ENCODE measurements at places on chromosomes 4 and X. TPM values are rescaled to one million over a fixed set of nuclear protein-coding genes. Genes with fewer than 3 reads are reported as not detected.

DNA sequence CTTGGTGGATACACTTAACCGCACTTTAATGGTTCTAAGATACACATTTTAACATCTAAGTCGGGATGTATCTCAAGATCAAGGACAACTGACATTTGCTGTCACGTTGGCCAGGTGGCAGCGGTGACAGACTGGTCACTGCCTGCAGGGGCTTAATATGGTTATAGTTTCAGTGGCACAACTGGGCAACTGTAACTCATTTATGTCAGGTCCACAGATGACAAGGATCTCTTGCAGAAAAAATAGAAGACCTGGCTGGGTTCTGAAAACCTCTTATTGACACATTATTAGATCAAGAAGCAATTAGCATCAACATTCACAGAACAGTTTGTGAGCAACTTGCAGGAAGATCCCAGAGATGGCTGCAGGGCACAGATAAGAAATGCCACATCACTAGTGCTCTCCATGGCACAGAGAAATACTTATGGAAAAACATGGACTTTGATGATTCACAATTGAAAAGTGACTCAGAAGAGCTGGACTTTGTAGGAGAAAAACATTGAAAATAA lies 99.6 kb upstream of the SORBS2 start:
- H3K27me3 ChIP-seq = no peaks in the 10 kb centered on the region
- H3K27ac ChIP-seq = no peak overlapping the region
- H3K4me3 ChIP-seq = no peak overlapping the region
- no peak for DNase-seq
- H3K4me1 ChIP-seq = no peaks in the 10 kb centered on the region

DNA sequence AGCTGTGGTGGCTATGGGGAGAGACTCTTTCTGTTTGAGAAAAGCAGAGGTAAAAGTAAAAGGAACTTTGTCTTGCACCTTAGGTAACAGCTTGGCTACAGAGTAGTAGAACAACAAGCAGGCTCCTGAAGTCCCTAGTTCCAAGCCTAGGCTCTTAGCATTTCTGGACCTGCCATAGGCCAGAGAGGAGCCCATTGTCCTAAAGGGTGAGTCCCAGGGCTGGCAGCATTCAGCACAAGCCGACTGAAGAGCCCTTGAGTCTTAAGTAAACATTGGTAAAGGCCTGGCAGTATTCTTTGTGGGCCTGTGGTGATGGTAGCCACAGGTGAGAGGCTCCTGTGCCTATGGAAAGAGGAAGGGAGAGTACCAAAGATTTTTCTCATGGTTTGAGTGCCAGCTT lies 38.2 kb downstream of the CSN3 start:
- no peak for DNase-seq
- no peak overlapping the region for H3K27ac ChIP-seq
- no peaks in the 10 kb centered on the region for H3K27me3 ChIP-seq
- no peak overlapping the region for H3K4me3 ChIP-seq

DNA sequence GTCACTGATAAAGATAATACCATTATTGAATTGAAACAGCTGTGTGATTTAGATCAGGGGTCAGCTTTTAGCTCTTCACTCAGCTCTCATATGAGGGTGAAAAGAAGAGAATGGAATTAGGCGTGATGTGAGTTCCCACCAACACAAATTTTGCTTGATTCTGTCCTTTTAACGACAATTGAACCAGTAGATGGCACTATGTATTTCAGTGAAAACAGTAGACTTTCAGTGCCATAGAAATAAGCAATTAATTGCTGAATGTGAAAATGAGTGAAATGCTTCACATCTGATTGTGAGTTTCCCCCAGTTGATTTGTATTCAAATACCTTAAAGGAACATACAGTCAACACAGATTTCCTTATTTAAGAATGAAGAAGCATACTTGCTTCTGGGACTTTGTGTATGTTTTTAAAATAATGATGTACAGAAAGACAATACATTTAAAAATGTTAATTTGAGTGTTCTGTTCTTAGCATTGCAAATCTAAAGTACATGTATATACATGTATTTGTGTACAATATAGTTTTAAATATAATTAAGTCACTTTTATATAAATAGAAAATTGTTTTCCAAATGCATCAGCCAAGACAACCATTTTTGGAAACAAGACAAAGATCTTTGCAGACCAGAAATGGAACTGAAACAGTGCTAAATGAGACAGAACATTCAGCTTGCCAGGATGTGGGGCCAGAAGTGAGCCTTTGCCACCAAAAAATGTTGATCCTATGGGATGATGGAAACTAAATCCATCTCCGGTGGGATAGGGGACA lies 178.8 kb downstream of the SNCA start:
- no peaks in the 10 kb centered on the region for H3K36me3 ChIP-seq
- no peaks in the 10 kb centered on the region for H3K4me1 ChIP-seq
- no peaks in the 10 kb centered on the region for H3K27me3 ChIP-seq
- no peak overlapping the region for H3K27ac ChIP-seq

DNA sequence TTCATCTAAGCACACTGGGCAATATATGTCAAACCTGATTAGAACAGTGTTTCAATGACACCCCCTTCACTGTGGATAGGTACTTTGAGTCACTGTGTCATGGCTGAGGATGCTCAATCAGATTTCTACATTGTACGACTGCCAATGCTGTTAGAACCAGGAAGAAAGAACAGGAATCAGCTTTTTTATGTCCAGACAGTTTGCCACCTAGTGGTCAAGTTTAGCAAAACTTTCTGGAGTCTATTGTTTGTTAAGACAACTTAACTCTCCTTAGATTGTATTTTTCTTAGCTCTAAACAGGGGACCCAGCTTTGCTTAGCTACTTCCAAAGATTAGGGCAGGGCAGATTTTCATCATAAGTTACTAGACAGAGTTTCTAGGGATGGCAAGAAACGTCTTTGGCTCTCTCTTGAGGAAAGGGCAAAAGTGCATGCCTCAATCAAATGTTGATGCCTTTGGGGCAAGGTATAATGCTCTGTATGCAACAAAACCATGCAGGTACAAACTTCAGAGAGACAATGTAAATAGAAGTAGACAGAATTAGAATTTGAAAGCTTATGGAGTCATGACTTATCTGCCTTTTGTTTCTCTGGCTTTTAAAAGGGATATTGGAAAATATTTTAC lies 40.5 kb upstream of the BMP3 start:
- peak; percentile 45 for DNase-seq
- no peak overlapping the region for H3K27ac ChIP-seq
- H3K27me3 ChIP-seq = no peaks in the 10 kb centered on the region
- H3K4me3 ChIP-seq = no peak overlapping the region
- H3K4me1 ChIP-seq = no peaks in the 10 kb centered on the region

- H3K27ac ChIP-seq = no peak overlapping the region
- no peak overlapping the region for H3K4me3 ChIP-seq
- no peaks in the 10 kb centered on the region for H3K36me3 ChIP-seq
- DNase-seq = no peak
- no peaks in the 10 kb centered on the region for H3K4me1 ChIP-seq
Measured at GRCh38 chr4:85368240-85368639, 106.7 kb upstream of the ARHGAP24 start.

DNA sequence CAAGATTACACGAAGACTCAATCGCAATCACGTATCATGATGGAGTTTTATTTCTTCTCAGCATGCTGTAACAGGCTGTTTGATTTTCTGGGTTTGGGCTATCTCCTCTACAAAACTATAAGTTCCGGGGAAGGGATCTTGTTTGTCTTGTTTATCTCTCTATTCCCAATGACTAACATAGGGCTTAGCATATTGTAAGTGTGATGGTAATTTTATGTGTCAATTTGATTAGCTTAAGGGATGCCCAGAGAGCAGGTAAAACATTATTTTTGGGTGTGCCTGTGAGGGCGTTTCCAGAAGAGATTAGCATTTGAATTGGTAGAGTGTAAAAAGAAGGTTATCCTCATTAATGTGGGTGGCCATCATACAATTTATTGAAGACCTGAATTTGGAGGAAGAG lies 32.8 kb upstream of the C1GALT1C1 start:
- no peaks in the 10 kb centered on the region for H3K36me3 ChIP-seq
- no peak overlapping the region for H3K4me3 ChIP-seq
- H3K27ac ChIP-seq = no peak overlapping the region

GRCh38 chr4:118034053-118034785 lies at the start of gene NDST3:
Gene NDST3 (plus strand): TSS chr4:118034486. CDS start chr4:118053911, 19,425 bp downstream.
- no peaks in the 10 kb centered on the region for H3K36me3 ChIP-seq
- H3K4me1 ChIP-seq = no peaks in the 10 kb centered on the region
- H3K4me3 ChIP-seq = no peak within 1 kb of the TSS
- no peaks in the 10 kb centered on the region for H3K27me3 ChIP-seq
- no peak within 1 kb of the TSS for H3K27ac ChIP-seq

- H3K27ac ChIP-seq = no peak overlapping the region
- no peak overlapping the region for H3K4me3 ChIP-seq
- no peaks in the 10 kb centered on the region for H3K4me1 ChIP-seq
- no peak for DNase-seq
Measured at GRCh38 chrX:108439961-108440696, 491 bp downstream of the COL4A5 start.

GRCh38 chr4:29805245-29805644 lies 914.9 kb upstream of the PCDH7 start:
- no peak overlapping the region for H3K4me3 ChIP-seq
- H3K27ac ChIP-seq = no peak overlapping the region

- H3K27me3 ChIP-seq = no peaks in the 10 kb centered on the region
- no peak overlapping the region for H3K27ac ChIP-seq
- no peak overlapping the region for H3K4me3 ChIP-seq
- no peaks in the 10 kb centered on the region for H3K36me3 ChIP-seq
- H3K4me1 ChIP-seq = no peaks in the 10 kb centered on the region
Measured at GRCh38 chrX:46803140-46803539, 33.7 kb upstream of the RP2 start.

DNA sequence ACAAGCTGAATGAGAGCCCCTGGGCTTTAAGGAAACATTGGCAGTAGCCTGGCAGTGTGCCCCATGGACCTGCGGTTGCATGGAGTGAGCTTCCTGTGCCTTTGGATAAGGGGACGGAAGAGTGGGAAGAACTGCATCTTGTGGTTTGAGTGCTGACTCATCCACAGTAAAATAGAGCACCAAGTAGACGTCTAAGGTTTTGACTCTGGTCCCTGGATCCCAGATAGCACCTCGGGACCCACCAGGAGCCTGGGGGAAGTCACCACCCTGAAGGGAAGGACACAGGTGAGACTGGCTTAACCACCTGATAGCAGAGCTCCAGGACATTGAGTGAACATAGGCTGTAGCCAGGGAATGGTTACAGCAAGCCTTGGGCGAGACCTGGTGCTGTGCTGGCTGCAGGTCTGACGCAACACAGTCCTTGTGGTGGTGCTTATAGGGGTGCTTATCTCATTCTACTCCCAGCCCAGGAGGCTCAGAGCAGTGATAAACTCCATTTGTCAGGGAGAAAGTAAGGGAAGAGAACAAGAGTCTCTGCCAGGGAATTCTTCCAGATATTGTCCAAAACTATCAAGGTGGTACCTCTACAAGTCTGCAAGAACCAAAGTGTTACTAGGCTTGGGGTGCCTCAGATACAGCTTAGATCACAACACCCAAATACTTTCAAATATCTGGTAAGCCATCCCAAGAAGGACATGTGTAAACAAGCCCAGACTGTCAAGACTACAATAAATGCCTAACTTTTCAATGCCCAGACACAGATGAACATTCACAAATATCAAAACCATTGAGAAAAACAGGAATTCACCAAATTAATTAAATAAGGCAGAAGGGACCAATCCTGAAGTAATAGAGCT lies 123.6 kb upstream of the TET2 start:
- no peak for DNase-seq
- no peaks in the 10 kb centered on the region for H3K4me1 ChIP-seq
- no peak overlapping the region for H3K4me3 ChIP-seq
- H3K36me3 ChIP-seq = no peaks in the 10 kb centered on the region
- no peaks in the 10 kb centered on the region for H3K27me3 ChIP-seq
- H3K27ac ChIP-seq = no peak overlapping the region

- H3K4me3 ChIP-seq = no peak overlapping the region
- H3K4me1 ChIP-seq = no peaks in the 10 kb centered on the region
- H3K36me3 ChIP-seq = no peaks in the 10 kb centered on the region
- no peak for DNase-seq
- no peak overlapping the region for H3K27ac ChIP-seq
Measured at GRCh38 chrX:106973433-106974149, 26.4 kb downstream of the MORC4 start.

- H3K27me3 ChIP-seq = no peaks in the 10 kb centered on the region
- H3K36me3 ChIP-seq = no peaks in the 10 kb centered on the region
- no peak overlapping the region for H3K4me3 ChIP-seq
- no peak overlapping the region for H3K27ac ChIP-seq
- H3K4me1 ChIP-seq = no peaks in the 10 kb centered on the region
Measured at GRCh38 chr4:45033676-45034419, 307.5 kb upstream of the GNPDA2 start.

- DNase-seq = no peak
- no peaks in the 10 kb centered on the region for H3K27me3 ChIP-seq
- no peak overlapping the region for H3K27ac ChIP-seq
Measured at GRCh38 chr4:7956934-7957656, 17.4 kb upstream of the AFAP1 start.

DNA sequence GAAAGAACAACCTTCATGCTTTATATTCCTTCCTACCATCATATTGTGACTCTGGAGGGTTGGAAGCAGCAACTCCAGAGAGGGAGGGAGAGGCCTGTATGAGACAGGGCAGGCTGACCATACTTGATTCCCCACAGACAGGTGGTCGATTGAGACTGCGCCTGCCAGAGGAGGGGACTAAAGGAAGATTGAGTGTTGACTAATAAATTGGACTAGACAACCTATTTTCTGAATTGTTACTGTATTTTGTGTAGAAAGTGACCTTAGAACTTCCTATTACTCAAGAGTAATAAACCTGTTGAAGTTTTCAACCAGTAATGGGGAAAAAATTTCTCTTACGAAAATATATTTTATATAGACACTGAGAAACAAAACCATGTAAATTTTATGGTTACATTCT lies 301.5 kb downstream of the INPP4B start:
- H3K4me1 ChIP-seq = peaks cover 31% of the 10 kb centered on the region
- H3K27ac ChIP-seq = no peak overlapping the region
- H3K27me3 ChIP-seq = no peaks in the 10 kb centered on the region
- DNase-seq = no peak
- H3K4me3 ChIP-seq = no peak overlapping the region

GRCh38 chrX:153723351-153724251 lies 586 bp downstream of the BCAP31 start:
- peak overlapping the region; percentile 44 for H3K4me3 ChIP-seq
- H3K36me3 ChIP-seq = peaks cover 15% of the 10 kb centered on the region
- no peak for DNase-seq
- no peaks in the 10 kb centered on the region for H3K27me3 ChIP-seq

Gene RS1
- not detected for total RNA-seq

Gene TRMT44
- total RNA-seq = 25.2 TPM

Gene ARMCX6
- total RNA-seq = 70.1 TPM

Gene XAGE2
- not detected for total RNA-seq

Gene OCIAD1
- 114 TPM for total RNA-seq

Gene F8A2
- not detected for total RNA-seq

Gene DMD
- 0.40 TPM for total RNA-seq

Gene FANCB
- total RNA-seq = 10.9 TPM

Gene C1QTNF7
- not detected for total RNA-seq

Gene TMPRSS11D
- not detected for total RNA-seq

Data from CD8-positive, alpha-beta memory T cell (primary cell).